Stimulated activated naive CD4-positive, alpha-beta T cell treated with Interleukin-2 at 50 U/mL for 16 hours (primary cell): ENCODE measurements at places on chromosomes 12 and 14.

- DNase-seq, result no peak
Measured at GRCh38 chr14:77180726-77181602, 634 bp upstream of the TMEM63C start.

DNA sequence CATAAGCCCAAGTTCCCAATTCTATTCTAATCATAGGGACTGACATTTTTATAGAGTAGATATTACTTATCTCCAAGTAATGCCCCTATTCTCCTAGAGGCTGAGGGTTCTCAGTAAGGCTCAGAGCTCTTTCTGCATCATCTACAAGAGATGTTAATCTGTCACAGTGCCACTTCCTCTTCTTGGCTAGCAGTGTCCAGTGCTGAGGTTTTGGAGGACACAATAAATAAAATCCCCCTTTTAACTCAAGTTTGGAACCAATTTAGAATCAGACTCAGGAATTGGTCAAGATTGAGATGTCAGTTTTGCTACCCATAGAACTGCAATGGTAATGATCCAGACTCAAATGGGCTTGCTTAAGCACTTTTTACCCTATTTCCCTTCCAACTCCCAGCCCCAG, 154.1 kb upstream of the ARID2 start:
- no peak for DNase-seq

DNA sequence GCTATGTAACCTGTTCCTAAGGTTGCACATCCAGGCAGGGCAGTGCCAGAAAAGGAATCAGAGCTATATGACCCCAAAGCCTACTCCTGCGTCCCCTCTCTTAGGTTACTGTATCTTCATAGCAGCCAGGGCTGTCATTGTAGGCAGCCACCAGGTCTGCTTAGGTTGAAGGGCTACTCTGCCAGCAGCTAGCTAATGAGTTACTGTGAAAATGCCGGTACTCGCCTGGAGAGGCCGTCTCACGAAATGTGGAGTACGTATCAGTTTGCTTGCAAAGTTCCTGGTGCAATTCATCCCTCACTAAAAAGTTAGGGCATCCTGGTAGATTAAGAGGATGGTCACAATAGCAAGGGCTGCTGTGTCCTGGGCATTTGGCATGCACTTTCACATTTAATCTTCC, 50.9 kb downstream of the RPH3A start:
- DNase-seq, result no peak

DNA sequence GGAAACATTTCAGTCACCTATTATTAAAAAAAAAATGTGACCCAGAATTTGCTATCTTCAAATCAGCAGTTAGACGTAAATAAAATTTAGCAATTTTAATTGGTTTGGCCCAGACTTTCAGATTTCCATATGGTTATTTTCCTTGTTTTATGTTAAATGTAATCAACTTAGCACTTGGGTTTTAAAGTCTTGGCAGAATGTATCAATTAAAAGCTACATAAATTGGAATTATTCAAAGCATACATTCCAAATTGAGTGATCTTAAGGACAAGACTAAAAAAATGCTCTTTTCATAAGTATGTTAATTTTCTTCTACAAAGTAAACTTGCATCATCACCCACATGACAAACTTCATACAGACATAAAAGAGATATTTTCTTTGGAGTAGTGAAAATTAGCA, 3.4 kb downstream of the KITLG start:
- DNase-seq, result no peak

DNA sequence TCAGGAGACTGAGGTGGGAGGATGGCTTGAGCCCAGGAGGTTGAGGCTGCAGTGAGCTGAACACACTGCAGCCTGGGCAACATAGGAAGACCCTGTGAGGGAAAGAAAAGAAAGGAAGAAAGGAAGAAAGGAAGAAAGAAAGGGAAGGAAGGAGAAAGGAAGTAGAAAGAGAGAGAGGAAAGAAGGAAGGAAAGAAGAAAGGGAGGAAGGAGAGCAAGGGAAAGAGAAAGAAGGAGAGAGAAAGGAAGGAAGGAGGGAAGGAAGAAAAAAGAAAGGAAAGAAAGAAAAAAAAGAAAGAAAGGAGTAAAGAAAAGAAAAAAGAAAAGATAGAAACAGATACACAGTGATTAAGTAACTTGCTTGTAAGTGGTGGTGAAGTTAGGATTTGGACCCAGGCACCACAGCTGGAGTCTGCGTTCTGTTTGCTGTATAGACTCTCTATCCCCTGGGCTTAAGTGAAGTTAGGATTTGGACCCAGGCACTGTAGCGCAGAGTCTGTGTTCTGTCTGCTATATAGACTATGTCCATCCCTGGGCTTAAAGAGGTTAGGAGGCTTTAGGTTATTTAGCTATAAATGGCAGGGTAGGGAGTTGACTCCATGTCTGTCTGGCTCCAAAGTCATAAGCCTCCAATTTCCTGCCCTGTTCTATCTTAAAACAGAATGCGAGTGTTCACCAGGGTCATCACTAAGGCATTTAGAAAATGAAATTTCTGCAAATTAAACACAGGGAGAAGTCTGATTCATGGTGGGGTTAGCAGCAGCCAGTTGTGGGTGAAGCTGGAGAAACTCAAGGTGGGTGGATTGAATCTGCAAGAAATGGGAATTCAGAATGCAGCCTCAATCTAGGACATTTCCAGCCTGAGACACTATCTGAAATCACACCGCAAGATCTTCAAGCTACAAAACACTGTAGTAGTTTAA, 13.3 kb upstream of the C12orf75 start:
- no peak for DNase-seq

DNA sequence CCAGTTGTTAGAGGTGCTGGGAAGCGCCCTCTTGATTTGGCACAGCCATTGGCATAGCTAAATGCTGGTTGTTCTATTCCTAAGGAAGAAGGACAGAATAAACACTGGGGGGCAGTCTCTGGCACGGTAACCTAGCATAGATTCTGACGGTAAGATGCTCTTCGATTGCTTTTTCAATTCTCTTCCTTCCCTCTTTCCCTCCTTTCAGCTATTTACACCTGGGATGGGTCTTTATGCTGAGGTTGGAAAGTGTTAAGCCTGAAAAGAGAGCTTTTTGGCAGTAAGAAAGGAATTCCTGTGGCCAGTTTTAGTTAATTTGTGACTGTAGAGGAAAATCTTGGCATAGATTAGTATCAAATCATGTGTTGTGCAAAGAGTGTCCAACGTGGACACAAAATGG, 162.8 kb downstream of the SNAPC1 start:
- no peak for DNase-seq

DNA sequence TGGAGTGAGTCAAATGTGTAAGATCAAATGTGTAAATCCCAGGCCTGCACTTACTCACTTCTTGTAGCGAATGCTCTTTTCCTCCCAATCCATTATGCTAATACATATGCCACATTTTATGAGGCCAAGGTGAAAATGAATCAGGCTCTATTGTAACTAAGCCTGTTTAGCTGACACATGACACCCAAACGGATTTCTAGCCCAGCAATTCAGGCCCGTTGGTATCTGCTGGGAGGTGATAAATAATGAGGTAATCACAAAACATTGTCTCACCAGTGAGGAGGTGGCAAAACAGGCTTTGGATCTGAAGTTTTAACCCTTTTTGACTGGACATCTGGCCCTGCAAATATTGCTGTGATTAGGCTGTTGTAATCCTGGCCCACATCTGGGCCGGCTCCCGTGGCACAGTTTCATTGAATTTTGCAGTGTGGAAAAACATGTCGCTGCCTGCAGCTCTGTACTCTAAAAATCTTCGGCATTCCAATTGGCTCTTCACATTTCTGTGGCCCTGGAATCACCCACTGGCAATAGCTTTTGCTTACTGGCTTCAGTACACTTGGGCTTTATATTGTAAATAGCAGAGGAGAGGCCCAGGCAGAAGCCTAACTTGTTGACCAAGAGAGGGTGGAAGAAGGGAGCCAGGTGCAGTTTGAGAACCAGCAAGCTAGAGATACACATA, 106.1 kb downstream of the PAX9 start:
- no peak for DNase-seq

GRCh38 chr14:76677534-76678145, 83.6 kb upstream of the VASH1 start:
- no peak for DNase-seq

DNA sequence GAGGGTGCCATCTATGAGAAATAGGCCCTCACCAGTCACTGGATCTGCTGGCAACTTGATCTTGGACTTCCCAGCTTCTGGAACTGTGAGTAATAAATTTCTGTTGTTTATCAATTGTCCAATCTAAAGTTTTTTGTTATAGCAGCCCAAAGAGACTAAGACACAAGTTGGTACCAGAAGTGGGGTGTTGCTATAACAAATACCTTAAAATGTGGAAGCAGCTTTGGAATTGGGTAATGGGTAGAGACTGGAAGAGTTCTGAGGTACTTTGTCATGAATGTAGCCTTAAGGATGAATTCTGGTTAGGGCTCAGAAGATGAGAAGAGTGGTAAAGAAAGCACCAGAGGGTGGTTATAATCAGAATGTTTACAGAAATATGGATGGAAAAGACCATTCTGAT, 21.5 kb downstream of the GMFB start:
- DNase-seq, result no peak

GRCh38 chr12:104534857-104535248, 78.1 kb downstream of the CHST11 start:
- DNase-seq, result no peak

DNA sequence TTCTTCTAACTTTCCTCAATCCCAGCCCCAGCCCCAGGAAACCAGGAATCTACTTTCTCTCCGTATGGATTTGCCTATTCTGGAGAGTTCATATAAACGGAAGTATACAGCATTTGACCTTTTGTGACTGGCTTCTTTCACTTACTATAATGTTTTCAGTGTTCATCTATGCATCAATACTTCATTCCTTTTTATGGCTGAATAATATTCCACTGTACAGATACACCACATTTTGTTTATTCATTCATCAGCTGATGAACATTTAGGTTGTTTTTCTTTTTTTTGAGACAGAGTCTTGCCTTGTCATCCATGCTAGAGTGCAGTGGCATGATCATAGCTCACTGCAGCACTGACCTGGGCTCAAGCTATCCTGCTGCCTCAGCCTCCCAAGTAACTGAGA, 3.9 kb upstream of the PLEKHG3 start:
- no peak for DNase-seq

GRCh38 chr12:53325511-53326061, 4.2 kb upstream of the AAAS start:
- peak; percentile 8 for DNase-seq

DNA sequence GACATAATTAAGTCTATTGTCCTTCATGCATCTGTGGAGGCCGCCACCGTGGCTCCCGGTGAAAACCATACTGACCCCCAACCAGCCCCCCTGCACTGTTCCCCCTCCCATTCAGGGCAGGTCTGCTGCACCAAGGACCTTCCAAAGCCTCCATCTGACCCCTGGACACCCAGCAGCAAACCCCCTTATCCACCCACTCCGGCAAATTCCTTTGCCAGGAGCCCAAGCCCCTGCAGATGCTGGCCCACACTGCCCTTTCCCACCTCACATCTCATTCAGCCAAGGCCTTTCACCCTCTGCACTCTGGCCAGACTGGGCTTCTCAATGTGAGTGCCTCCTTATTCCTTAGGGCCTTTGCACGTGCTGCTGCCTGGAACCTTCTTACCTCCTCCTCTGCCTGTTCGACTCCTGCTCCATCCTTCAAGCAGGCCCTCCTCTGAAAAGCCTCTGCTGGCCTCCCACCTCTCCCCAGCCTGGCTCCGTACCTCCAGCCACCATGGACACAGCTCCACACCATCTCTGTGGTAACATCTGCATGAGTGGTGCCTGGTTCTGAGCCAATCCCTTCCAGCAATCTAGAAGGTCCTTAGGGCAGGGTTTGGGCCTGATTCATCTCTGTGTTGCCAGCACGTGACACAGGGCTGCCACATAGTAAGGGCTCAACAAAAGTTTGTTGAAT, 230.7 kb downstream of the BCL11B start:
- no peak for DNase-seq

- no peak for DNase-seq
Measured at GRCh38 chr12:10243818-10244520, 31.3 kb downstream of the GABARAPL1 start.
